ENCODE measurements at places on chromosomes 11 and 22.

DNA sequence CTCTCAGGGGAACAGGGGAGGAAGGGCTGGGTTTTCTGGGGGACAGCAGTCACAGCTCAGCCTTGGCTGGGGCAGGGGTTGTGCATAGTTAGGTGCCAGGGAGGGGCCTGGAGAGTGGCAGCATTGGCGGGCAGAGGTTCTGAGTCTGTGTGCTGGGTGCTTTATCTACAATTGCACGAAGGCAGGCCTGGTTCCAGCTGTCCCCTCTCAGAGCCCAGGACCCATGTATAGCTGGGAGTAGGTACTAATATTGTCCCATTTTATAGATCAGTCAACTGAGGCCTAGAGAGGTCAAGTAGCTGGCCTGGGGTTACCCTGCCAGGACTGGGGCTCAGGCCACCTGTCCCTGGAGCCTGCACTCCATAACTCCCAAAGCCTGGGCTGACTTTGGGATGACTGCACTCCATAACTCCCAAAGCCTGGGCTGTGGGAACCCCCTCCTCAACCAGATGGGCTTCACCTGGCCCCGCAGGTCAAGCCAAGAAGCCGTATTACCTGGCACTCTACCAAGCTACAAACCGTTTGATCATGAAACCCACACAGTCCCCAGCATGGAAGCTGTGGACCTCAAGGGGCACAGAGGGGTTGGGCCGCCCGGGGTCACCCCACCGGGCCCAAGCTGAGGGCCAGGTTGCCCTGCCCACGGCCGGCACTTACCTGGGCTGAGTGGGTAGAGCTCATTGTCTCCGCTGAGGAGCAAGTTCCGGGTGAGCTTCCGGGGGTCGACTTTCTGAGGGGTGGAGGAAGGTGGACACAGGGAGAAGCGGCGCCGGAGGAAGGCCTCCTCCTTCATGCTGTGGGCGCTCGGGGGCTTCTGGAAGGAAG, 36.5 kb downstream of the OSBPL5 start:
- peaks cover 4% of the 10 kb centered on the region for H3K4me1 ChIP-seq
- H3K4me3 ChIP-seq: no peak overlapping the region
- H3K36me3 ChIP-seq: no peaks in the 10 kb centered on the region
- no peaks in the 10 kb centered on the region for H3K27me3 ChIP-seq

DNA sequence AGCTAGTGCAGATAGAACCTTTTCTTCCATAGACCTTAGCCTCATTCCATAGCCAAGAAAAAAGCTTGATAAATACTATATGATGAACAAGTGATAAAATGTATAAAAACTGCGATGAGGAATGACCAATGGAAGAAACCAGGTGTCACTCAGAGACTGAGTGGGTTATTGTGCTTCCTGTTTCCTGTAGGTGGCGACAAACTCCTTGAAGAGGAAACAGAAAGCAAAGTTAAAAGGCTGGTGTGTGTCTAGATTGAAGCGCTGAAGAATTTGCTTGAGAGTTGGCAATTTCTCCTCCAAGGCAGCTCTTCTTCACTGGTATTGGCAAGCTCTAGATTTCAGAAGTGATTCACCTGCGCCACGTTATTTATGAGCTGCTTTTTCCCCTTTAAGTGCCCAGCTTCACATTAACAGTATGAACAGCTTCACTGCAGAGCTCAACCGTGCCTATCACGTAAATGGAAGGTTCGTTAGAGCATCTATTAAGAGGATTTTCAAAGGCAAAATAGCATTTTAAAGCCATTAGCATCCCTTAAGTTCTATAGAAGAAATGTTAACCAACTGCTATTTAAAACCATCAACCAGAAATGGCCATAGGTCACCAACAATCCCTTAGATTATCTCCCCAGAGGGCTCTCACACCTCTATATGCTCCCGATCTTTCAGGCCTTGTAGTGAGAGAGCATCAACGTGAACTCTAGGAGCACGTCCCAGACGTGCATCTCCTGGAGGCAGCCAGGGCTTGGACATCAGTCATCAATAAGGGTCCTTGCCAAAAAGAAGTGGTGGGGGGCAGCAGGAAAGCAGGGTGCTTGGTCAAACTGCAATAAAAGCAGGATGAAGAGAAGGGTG, 179.4 kb downstream of the CADM1 start:
- DNase-seq: no peak
- no peak overlapping the region for H3K4me3 ChIP-seq
- H3K27me3 ChIP-seq: no peaks in the 10 kb centered on the region

DNA sequence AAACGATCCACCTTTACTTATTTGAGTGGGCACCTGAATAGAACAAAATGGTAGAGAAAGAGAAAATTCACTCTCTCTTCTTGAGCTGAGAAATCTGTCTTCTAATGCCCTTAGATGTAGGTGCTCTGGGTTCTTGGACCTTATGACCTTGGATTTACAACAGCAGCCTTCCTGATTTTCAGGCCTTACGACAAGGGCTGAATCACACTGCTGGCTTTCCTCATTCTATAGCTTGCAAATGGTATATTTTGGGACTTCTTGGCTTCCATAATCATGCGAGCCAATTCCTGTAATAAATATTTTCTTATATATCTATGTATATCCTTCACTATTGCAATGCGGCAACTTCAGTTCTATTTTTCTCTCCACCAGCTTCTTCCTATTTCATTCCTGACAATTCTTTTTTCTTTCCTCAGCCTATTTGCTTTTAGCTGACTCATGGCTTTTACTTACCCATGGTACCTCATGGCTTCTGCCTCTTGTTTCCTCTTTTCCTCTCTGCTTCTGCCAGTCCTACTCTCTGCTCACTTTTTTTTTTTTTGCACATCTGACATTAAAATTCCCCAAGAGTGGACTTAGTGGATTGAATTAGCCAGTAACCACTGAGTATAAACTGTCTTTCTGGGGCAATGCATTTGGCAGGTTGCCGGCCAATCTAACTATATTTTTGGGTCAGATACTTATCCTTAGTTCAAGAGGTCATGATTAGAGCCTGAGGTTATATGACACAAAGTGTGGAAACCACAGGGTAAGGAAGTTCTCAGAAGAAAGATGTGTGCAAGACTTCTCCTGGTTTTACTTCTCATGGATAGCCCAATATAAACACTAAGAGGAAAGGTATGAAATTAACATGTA, 359.5 kb downstream of the TMEM135 start:
- H3K36me3 ChIP-seq: no peaks in the 10 kb centered on the region
- H3K4me3 ChIP-seq: no peak overlapping the region
- H3K4me1 ChIP-seq: no peaks in the 10 kb centered on the region
- H3K27me3 ChIP-seq: no peaks in the 10 kb centered on the region

DNA sequence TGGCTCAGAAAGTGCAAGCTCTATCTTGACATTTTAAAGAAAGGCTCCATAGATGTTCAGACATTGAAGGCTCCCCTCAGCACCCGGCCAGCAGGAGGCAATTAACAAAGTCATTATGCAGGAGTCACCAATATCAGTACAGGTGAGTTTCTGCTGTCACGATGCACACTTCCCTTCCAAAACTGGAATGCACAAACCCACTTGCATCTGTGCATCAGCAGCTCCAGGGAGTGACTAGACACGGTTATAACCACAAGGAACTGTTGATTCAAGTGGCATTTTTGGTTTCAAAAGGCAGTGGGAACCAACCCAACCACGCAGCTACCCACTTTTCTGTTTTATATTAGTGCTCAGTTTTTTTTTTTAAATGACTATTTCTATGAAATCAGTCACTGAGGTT, 293.9 kb upstream of the NARS2 start:
- H3K27ac ChIP-seq: no peak overlapping the region
- DNase-seq: no peak
- no peaks in the 10 kb centered on the region for H3K36me3 ChIP-seq
- H3K27me3 ChIP-seq: no peaks in the 10 kb centered on the region
- H3K4me3 ChIP-seq: no peak overlapping the region
